Right renal pelvis (tissue), 4 donors: ENCODE measurements at places on chromosomes 6 and 20.

DNA sequence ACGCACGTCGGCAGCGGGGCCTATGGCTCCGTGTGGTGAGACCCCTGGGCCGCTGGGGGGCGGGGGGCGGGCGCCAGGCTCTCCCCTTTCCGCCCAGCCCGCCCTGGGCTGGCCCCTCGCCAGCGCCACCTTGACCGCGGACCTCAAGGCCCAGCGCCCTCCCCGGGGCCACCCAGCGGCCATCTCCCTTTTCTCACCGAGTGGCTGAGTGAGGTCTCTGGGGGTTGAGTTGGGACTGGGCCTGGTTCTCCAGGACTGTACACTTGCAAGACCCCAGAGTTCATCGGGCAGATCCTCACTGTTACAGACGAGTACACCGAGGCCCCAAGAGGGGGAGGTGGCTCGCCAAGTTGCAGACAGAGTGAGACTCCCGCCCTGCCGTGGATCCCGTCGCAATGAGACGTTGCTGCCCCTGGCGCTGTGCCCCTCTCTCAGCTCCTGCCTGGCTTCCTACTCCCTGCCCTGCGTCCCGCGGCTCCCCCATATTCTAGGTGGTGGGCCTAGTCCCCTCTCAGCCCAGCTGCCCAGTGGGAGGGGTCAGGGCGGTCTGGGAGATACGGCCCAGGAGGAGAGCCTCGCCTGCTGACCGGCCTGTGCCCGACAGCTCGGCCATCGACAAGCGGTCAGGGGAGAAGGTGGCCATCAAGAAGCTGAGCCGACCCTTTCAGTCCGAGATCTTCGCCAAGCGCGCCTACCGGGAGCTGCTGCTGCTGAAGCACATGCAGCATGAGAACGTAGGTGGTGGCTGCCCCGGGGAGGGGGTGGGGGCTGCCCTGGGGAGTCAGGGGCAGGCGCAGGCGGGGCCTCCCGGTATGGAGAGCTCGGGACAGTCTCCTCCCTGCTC lies 576 bp downstream of the MAPK13 start:
- DNase-seq = no peak

- no peak for DNase-seq
Observed at GRCh38 chr20:25215521-25215920, 20.0 kb downstream of the ENTPD6 start.

DNA sequence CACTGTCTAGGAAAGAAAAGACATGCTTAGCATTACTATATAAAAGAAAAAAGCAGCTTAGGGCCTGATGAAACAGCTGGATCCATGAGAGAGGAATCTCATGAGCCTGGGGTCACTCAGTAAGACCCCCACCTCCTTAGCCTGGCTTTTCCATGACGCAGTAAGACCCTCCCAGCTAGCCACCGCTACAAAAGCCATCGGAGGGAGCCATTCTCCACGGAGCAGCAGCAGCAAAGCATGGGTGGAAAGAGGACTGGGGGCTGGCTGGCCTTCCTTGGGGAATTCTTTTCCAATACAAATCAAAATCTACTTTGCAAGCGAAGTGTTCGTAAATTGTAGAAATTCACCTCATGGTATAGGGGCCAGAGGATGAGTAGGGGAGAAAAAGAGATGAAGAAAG lies 91.8 kb downstream of the SOD2 start:
- DNase-seq = no peak

DNA sequence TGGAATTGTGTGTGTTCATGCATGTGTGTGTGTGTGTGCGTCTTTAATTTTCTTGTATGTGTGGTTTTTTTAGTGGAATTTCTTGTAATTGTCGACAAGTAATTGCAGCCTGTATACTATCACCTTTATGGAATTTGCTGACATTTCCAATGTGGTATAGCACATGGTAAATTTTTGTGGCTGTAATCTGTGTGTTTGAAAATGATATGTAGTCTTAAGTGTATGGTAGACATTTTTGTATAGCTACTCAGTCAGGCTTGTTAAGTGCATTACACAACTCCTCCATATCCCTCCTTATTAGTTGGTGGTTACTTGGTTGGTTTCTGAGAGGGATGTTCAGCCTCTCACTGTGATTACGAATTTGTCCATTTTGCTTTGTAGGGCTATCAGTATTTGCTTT lies 384.5 kb upstream of the HSF2 start:
- DNase-seq = no peak

DNA sequence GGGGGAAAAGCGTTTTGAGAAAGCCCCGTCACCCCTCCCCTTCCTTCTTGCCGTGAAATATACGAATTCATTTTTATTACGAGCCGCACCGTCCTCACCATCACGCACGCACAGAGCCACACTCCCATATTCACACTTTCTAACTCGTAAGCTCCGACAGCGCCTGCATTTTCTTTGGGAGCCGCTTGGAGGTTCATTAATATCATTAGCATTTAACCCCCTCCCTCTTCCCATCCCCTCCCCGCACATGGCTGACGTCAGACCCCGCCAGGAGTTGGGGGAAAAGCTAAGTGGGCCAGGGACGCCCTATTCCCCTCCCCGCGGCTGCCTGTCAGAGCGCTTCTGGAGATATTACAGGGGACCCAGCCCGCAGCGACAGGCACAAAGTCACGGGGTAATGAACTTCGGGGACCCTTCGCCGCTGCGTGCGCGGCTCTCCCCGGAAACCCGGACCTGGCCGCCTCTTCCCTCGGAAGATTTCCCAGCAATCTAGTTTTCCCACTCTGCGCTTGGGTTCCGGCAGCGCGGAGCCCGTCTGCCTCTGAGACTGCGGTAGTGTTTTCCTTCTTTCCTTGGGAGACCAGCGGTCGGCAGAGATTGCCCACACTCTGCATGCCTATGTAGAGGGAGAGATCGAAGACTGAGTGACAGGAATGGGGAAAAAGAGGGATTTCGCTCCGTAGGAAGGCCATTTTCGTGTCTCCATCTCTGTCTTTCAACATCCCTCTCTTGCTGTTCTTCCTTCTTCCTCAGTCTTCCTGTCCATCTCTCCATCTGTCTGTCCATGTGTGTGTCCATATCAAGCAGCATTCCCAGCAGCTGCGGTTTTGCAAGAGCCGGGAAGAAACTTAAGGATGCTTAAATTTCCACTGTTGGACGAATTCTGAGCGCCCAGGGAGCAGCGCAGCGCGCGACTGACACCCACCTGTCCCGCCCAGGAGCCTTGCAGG lies at the start of gene NR2E1:
Gene NR2E1 (plus strand): TSS at position 309 of the 950 bp plus-strand sequence. CDS start 744 bp downstream, outside the sequence.
- DNase-seq = no peak

GRCh38 chr6:40192516-40192915 lies 258.3 kb upstream of the MOCS1 start:
- no peak for DNase-seq

DNA sequence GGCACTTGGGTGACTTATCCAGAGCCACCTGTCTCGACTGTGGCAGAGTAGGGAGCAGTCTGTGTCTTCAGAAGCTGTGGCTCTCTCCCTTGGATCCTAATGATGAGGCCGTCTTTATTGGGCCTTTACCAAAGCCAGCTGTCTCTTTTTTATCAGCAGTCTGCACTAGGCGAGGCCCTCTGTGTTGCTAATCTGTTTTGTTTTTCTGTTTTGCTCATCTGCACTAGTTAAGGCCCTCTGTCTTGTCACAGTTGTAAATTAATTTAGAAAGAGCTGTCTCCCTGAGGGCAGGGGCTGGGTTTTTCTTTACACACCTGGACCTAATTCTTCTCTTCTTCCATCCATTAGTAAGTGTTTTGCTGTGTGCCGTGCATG lies 45.0 kb downstream of the CDS2 start:
- DNase-seq = no peak

DNA sequence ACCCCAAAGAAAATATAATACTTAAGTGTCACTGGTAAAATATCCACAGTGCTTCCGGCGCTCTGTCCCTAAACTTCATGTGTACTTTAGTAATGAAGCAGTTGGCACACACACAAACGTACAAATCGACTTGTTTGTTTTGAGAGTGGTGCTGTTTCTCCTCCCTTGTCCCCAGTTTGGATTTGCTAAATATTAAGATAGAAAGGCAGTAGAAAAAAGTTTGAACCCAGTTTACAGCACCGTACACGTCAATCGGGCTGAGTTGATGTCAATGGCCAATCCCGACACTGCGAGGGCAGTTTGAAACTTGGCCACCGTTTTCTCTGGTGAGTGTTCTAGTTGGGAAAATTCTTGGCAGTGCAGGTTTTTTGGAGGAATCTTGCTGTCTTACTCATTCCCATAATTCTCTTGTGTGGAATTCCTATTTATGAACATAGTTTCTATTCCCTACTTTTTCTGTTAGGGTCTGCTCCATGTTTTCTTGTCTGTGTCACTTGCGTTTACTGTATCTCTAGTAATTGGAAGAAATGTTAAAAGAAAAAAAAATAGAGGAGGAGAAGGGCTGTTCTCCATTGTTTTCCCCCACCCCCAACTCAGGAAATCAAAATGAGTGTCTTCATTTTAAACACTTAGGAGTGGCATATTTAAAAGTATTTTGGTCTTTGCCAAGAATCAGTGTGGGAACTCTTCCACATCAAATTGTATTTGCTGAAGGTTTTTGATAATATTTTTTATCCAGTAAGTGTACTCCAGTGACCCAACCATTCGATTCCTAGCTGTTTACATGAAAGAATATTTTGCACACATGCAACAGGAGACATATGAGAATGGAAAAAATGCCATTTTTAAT lies 72.3 kb downstream of the OR2B2 start:
- DNase-seq = peak; percentile 55

- DNase-seq = no peak
Observed at GRCh38 chr20:56422824-56423189, 10.7 kb downstream of the CASS4 start.

GRCh38 chr6:119894811-119895210 lies 545.2 kb upstream of the MAN1A1 start:
- DNase-seq = no peak

- DNase-seq = no peak
Observed at GRCh38 chr20:57047281-57048026, 219.0 kb downstream of the BMP7 start.

DNA sequence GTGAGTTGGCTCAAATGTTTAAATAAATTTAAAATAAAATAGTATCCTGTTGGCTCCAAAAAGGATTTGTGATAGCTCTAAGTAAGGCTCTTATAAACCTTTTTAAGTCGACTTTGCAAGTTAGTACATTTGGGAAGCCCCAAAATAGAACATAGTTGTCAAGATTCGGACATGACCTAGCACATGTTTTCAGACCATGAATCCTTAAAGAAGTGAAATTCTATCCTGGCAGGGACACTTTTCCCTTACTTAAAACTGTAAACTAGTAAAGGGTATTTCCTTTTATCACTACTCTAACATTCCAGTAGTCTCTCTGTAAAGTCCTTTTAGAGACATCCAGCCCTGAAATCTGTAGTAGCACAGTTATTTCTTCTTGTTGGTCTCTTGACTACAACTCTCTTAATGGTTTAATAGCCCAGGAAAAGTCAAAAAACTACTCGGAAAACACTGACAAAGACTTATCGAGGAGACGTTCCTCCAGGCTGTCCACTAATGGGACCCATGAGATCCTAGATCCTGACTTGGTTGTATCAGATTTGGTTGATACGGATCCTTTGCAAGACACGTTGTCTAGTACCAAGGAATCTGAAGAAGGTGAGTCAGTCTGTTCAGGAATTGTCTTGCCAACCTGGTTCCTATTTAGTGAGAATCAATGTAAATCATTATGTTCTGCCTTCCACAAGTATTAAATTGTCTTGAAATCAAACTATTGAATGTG lies 83.6 kb downstream of the SCAND1 start:
- DNase-seq = no peak

- DNase-seq = no peak
Observed at GRCh38 chr20:4134355-4134834, 119.0 kb upstream of the RNF24 start.

DNA sequence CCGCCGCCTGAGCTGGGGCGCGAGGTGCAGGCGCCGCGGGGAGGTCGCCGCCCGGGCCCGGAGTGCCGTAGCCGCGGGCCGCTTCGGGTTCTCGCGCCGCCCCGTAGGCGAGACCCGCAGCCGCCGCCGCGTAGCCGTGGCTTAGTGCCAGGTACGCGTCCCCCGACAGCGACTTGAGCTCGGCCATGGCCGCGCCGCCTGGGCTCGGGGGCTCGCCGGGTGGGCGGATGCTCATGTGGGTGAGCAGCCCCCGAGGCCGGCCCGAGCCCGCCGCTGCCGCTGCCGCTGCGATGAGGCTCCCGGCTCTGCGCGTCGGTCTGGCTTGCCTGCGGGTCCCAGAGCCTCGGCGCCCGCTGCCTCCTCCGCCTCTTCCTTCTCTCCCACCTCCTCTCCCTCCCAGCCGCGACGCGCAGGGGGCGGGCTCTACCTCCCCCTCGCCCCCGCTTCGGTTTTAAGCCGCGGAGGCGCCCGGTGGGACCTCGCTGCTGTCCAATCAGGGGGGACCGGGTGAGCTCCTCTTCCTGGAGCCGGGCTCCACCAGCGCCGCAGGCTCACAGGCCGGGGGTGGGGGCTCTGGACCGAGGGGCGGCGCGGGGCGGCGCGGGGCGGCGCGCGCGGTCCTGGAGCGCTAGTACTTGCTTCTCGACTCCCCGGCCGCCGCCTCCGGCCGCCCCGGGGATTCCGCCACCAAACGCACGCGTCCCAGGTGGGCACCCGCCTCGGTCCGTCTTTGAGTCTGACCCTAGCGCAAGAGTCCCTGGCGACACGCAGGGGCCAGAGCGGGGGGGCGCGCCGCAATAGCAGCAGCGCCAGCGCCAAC lies at the start of gene BHLHE23:
Gene BHLHE23 (minus strand): TSS at position 425 of the 820 bp plus-strand sequence. CDS start 190 bp downstream, at position 235.
- no peak for DNase-seq

GRCh38 chr6:43076464-43077332 lies 584 bp downstream of the PTK7 start:
- DNase-seq = no peak

DNA sequence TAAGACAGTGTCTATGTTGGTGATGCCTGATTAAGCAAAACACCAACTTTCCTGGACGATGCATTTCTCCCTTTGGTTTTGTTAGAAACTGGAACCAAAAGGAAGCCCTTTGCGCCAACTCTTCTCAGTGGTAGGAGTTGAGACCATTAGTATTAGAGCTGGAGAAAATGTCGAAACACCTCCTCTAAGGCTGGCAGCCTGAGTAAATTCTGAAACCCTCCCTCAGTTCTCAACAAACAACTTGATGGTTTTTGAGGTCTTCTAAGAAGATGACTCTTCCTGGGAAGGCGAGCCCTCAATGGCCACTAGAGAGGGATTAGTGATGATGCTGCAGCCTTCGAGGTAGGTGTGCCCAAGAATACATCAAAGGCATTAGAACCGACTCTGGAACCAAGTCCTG lies 78.4 kb upstream of the CCN6 start:
- DNase-seq = no peak

GRCh38 chr6:126143761-126144251 lies 157.5 kb downstream of the TRMT11 start:
- DNase-seq = no peak

- DNase-seq = no peak
Observed at GRCh38 chr6:16533721-16534136, 227.5 kb downstream of the ATXN1 start.

GRCh38 chr6:9699888-9700287 lies 715.0 kb downstream of the TFAP2A start:
- no peak for DNase-seq

DNA sequence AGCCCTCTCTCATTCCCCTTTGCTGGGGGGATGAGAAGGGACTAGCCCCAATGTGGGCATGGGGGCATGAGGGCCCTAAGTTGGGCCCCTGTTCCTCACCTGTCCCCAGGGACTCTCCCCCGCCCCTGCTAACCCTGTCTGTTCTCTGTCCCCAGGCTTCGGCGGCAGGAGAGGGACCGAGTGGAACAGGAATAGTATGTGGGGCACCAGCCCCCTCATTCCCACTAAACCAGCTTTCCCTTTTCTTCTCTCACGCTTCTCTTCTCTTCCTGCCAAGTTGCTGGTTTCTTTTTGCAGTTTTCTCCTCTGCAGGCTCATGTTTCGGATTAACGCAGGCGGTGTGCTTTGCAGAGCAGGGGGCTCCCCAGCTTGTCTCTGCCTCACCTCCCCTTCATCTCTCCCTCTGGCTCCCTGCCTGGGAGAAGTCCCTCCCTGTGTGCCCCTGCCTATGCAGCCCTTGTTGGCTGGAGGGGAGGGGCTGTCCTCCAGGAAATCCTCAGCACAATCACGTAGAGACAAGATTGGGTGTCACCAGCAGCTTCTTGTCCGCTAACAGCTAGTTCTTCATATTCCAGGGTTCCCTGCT lies 7.9 kb downstream of the TMEM63B start:
- no peak for DNase-seq
